ENCODE measurements at places on chromosomes 1 and 21. TPM values are rescaled to one million over a fixed set of nuclear protein-coding genes. Genes with fewer than 3 reads are reported as not detected.

CXADR gene
- not detected for total RNA-seq

NCF2 gene
- total RNA-seq = 0.10 TPM

UCK2 gene
- 107 TPM for total RNA-seq

PPIAL4G gene
- total RNA-seq = not detected

NPL gene
- 2.2 TPM for total RNA-seq

DNA sequence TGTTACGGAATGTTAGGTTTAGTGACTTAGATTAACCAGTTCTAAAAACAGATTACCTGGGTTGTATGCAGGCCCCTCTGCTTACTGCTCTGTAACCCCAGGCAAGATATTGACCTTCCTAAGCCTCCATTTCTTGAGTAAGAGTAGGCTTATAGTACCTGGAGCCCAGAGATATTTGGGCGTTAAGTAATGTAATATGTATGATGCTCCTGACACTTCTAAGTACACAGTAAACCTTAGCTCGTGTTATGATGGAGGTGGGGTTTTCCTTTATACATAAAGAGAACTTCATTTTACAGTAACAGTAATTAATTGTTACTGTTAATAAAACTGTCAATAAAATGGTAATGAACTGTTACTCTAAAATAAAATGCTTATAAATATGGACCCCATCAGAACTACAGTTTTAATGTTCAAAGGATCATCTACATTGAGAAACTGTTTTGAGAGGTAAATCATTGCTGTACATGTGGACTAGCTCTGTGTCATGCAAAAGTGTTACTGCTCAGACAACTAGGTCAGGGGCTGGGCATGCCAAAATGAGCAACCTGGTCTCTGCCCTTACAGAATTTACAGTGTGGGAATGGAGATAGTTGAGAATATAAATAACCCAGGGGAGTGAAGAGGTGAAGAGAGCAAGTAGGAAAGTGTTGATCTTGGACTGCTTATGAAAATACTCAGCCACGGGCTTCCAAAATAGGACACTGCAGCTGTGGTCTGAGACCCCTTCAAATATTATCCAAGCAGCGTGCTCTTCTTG is 26.6 kb downstream of the LRRC8C start:
- DNase-seq = no peak

DNA sequence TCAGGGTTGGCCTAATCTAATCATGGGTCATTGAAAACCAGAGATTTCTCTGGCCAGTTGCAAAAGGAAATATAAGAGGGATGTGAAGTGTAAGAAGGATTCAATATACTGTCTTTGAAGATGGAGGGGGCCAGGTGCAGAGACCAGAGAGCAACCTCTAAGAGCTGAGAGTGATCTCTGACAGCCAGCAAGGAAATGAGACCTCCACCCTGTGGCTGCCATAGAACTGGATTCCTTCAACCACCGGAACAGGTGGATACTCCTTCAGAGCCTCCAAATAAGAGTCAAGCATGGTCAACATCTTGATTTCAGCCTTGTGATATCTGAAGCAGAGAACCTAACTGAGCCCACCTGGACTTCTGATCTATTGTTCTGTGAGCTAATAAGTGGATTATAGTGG is 128.4 kb downstream of the CYYR1 start:
- DNase-seq = peak; percentile 91

DNA sequence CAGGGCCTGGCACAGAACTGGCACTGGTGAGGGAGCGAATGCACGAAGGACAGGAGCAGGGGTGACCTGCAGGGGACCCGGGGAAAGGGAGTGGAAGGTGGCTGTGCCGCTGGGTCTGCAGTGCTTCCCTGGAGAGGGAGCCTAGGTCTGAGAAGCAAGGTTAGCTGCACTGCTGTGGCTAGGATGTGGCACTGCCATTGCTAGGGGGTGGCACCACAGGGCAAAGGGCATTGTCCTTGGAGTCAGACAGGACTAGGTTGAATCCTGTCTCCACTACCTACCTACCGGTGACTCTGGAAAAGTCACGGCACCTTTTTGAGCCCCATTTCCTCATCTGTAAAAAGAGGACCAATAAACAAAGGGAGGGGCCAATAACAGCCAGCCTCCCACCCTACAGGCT is 28.3 kb downstream of the SLC1A7 start:
- DNase-seq = no peak

- peak; percentile 94 for DNase-seq
These were observed 72.2 kb downstream of the CD46 start for GRCh38 chr1:207823880-207824566.

DNA sequence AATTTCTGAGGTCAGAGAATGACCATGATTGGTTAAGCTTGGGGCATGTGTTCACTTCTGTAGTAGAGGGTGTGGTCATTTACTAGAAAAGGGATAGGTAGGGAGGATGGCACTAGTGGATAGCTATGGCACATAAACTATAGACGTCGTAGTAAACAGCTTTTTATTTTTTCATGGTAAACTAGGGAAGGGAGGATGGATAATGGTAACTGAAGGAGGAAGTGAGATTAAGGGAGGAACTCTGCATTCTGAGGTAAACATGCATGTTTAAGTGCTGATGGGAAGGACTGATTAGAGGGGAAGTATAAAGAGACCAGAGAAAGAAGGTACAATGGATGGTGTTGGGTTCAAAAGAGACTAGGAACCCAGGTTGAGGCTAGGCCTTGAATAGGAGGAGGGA is 26.9 kb downstream of the PTGS2 start:
- no peak for DNase-seq

GRCh38 chr1:23838401-23838866 is 13.2 kb upstream of the HMGCL start:
- peak; percentile 52 for DNase-seq

DNA sequence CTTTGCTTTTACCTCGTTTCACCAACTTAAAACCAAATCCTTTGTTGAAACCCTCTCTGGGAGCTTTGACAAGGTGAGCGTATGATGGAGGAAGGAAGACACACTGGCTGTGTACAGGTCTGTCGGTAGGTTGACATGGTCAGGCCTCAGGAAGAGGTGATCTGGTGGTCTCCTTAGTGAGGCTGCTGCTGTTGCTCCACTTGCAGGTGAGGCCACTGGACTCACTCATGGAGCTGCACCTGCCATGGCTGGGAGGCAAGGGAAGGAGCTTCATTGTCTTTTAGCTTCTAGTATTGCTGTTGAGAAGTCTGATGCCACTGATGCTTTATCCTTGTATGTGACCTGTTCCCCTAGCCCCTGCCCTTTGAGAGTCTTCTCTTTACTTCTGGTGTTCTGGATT is 35.7 kb downstream of the TENT5C start:
- no peak for DNase-seq

DNA sequence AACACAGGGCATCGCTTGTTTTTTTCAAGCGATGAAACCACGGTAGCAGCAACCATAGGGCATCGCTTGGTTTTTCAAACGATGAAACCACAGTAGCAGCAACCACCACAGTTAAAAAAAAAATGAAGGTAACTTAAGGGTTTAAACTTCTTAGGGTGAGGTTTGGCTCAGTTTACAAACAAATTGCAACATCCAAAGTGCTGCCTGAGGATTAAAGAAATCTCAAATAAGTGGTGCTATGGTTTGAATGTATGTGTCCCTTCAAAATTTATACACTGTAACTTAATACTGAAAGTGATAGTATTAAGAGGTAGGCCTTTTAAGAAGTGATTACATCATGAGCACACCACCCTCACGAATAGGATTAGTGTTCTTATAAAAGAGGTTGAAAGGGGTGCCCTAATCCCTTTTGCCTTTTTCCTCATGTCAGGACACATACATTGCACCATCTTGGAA is 6.4 kb upstream of the GBP5 start:
- no peak for DNase-seq

DNA sequence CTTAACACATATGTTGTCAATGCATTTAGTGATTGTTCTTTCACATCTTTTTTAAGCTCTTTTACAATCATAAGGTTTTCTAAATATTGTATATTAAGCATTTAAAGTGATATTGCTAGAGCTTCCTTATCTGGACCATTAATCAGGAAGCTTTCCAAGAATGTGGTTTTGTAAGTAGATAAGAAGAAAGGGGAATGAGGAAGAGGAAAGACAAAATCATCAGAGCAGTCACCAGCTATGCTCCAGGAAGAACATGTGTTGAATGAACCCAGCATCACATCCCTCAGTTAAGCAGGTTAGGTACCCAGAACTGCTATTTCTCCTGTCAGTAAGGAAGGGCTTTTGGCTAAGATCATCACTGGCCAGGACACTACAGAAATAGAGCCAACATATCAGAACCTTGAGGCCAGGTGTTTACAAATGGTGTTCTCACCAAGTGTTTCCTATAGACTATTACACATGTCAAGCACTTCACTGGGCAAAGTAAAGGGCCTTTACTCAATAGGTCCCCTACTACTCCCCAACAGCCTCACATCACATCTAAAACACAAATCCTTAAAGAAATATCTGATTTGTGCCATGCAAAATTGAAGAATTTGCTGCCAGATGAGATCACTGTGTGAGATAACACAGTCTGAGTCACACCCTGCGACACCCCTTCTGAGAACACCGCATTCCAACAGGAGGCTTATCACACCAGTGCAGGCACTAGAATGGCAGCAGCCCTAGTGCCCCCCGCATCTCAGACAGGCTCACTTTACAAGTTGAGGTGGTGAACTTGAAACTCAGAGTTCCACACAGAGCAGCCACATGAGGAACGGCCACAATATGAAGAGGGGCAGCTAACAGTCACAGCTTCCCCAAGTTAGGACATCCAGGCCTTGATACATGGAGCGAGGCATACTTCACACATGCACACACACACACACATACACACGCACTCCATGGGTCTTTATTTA is 1.8 kb upstream of the SPRR2A start:
- DNase-seq = no peak

DNA sequence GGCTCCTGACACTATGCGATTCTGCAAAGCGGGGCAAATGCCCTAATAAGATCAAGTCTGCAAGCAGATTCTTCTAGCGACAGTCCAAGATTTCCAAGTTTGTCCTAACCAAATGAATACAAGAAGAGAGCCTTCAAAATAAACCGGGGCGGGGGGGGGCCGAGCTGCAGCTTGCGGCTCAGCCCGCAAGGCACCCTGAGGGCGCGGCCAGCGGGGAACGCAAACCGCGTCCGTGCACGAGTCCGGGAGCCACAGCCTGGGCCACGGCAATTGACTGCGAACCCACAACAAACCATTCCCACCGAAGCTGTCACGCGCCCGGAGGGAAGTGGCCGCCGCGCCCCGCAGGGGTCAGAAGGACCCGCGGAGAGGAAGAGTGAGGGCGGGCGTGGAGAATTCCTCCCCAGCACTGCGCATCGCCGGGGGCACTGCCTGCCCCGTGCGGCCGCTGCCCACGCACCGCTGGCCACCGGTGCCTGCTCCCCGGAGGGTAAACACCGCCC is 687 bp downstream of the TGFBR3 start:
- DNase-seq = peak; percentile 48

DNA sequence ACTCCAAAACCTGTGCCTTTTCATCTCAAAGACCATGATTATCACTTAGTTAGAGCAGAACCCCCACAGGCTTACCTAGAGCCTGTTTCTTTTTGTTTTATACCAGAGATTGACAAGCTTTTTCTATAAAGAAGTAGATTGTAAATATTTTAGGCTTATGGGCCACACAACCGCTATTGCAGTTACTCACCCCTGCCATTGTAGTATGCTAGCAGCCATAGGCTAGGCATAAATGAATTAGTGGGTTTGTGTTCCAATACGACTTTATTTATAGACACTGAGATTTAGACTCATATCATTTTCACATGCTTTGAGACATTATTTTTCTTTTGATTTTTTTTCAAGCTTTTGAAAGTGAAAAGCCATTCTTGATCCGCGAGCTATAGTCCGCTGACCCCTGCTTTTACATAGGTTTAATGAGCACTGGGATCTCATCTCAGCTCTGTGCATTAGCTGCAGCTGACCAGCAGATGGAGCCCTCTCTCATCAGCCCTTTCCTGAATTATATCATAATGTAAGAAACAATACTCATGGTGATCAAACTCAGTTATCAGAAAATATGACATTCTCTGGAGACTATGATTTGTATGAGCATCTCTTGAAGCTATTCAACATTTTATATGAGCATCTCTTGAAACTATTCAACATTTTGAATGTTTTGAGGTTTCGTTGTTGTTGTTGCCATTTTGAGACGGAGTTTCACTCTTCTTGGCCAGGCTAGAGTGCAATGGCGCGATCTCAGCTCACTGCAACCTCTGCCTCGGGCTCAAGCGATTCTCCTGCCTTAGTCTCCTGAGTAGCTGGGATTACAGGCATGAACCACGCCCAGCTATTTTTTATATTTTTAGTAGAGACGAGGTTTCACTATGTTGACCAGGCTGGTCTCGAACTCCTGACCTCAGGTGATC is 111.9 kb upstream of the L1TD1 start:
- DNase-seq = peak; percentile 52

- no peak for DNase-seq
These were observed 205.7 kb downstream of the FOXD2 start for GRCh38 chr1:47643306-47644211.

DNA sequence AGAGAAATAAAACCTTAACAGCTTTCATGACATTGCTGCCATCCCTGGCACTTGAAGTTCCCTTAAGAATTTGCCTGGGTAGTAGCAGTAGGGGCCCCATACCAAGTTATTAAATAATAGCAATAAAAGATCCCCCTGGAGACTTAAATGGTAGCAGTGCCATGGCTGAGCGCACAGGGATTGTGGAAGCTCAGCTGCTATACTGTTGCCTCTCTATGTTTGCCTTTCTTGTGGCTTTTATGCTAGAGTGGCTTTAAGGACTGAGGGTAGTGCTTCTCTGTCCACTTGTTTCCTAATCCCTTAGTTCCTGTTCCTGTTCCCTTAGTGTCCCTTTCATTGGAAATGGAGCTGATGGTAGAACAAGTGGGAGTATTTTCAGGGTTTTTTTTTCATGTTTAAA is 42.1 kb downstream of the NCF2 start:
- DNase-seq = no peak
